ENCODE measurements at places on chromosomes 6 and 20.

DNA sequence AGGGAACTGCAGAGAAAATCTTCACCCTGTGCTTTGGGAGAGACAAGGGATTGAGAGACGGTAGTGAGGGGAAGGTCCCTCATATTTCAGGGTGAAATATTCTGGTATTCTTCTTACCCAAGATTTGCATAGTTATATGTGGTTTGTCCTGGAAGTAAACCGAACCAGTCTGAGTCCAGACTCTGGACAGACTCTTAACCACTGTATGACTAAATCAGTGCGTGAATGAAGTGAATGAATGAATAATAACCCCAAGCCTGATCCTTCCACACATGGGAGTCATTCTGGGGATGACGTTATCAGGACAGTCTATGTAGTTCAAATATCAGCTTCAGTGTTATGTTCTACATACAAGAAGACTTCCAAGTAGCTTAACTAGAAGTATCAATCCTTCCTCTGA, 690.7 kb downstream of the KIF16B start:
- DNase-seq = no peak

DNA sequence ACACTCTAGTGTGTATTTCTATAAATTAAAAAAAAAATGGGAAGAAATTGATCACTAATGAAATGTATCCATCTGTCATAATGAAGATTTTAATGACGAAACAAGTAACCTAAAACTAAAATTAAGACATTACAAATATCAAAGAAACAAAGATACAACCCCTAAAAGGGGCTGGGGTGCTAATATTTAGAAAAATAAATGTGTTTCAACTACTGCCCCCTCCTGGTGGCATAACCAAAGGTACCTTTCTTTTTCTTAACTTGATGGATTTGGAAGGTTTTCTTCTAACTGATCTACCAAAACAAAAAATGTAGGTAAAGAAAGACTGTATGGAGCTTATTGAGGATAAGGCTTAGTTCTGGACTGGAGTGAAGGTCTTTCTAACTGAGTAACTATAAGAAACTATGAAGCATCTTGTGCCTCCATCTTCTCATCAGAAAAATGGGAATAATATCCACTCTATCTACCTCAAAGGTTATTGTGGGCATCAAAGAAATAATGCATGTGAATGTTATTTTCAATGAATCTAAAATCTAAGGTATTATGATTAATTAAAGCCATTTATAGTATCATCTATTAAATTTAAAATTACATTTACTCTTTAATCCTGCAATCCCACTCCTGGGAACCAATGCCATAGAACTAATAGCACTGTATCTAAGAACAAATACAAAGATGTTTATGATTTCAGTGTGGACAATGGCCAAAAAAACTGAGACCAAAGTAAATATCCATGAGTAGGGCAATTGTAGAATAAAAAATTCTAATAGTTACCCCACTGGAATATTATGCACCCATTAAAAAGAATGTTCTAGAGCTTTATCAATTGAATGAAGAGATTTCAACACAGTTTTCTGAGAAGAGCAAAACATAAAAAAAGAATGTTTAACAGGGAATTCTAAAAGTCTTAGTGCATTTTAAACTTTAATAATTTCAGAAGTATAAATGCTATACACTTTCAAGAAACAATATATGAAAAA, 117.2 kb downstream of the BACH2 start:
- DNase-seq = no peak

GRCh38 chr6:2764610-2765165, 505 bp upstream of the WRNIP1 start:
- no peak for DNase-seq

GRCh38 chr6:170041526-170041925, 249.4 kb downstream of the DLL1 start:
- no peak for DNase-seq
